Stimulated activated CD8-positive, alpha-beta memory T cell treated with anti-CD3 and anti-CD28 coated beads, Interleukin-15, amount 100 ng/mL, for 48 hours (primary cell): ENCODE measurements at places on chromosomes 13 and 19.

DNA sequence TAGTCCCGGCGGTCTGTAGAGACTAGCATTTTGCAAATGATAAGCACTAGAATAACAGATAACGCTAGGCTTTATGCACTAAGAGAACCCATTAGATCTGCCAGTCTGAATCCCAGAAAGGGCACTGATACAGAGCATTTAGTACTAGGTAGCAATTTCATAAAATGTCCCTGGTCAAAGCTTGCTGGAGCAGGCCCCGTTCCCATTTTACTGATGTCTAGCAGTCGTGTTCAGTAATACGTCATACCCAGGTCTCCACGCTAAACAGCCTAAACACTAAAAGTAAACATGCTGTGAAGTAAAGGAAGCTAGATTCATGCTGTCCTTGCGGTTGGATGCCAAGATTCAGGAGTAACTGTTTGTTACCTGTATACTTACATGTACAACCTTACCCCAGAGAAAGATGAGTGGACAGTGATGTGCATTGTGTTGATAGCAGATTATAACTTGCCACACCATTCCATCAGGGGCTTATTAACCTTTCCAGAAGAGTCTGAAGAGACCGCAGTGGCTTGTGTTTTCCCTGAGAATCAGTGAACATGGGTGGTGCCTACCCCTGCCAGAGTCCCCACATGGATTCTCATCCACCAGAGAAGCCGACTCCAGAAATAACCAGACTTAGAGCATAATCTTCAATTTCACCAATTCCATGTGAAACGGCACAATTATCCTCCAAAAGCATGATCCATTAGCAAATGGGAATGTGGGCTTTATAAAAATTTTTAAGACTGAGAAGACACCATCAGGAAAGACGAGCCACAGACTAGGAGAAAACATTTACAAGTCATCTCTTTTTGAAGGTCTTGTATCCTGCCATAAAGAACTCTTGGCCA, 3.4 kb upstream of the RPS11 start:
- no peak for DNase-seq

GRCh38 chr13:25455146-25455545, 83.4 kb downstream of the ATP8A2 start:
- no peak for DNase-seq

DNA sequence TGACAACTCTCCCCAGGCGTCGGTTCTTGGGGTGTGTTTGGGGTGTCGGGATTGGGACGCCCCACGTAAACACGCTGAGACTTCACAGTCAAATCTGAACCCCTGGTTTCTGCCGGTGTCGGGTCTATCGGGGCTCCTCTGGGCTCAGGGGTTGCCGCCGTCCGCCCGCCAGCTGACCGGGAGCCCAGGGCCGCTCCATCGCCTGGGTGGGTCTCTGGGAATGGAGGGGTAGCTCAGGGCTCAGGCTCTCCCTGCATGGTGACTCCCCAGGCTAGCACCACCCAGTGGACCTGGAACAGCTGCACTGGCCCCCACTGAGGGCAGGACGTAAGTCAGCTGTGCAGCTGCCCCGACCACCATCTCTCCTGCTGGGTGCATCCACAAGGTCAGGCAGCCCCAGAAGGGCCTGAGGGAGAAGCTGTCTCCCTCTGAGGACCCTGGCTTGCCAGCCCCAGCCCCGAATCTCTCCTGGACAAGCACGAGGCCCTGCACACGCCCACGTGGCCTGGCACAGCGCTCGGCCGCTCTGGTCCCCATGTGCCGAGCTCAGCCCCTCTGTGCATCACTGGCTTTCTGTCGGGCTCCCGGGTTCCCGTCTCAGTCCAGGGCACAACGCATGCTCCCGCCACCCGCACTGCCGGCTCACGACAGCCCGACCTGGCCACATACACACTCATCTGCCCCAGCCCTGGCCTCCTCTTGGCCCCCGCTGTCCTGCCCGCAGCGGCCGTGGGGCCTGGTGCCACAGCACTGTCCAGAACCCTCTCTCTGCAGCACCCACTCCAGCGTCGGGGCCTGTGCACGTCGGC, 6.1 kb downstream of the RNF126 start:
- no peak for DNase-seq

DNA sequence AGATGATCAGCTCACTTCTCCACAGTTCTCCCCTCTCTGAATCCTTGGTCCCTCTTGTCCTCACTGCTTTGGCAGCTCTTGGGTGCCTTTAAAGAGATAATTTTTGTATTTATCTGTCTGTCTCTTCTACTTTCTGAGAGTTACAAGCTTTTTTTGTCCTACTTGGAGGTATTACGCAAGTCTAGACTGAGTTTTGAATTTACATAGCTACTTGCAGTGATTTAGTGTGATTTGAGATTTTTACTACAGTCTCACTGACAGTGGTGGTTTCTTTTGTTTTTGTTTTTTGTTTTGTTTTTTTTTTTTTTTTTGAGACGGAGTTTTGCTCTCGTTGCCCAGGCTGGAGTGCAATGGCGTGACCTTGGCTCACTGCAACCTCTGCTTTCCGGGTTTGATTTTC, 22.1 kb downstream of the URI1 start:
- DNase-seq: no peak

DNA sequence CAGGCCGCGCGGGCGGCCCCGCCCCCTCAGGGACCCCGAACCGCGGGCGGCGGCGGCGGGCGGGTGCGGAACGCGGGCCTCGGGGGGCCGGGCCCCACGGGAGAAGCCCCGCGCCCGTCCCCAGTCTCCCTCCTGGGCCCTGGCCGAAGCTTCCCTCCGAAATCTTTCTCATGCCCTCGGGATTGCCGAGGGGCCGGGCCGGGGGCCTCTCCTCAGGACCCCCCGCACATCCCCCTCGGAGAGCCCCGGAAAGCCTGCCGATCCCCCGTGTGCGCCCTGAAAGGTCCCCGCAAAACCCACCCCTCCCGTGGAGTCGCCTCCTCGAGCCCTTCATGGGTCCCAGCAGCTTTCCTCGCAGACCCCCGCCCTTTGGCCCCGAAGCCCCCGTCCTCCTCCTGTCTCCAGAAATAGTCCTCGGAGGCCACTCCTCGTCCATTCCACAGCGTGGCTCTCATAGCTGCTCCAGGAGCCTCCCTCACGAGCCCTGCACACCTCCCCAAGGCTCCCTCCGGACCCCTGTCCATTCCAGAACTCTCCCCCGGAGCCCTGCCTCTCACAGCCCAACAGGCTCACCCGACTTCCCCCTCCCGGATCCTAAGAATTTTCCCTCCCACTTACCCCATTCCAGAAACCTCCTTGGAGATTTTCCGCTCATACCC, 555 bp downstream of the SAMD4B start:
- DNase-seq: no peak

DNA sequence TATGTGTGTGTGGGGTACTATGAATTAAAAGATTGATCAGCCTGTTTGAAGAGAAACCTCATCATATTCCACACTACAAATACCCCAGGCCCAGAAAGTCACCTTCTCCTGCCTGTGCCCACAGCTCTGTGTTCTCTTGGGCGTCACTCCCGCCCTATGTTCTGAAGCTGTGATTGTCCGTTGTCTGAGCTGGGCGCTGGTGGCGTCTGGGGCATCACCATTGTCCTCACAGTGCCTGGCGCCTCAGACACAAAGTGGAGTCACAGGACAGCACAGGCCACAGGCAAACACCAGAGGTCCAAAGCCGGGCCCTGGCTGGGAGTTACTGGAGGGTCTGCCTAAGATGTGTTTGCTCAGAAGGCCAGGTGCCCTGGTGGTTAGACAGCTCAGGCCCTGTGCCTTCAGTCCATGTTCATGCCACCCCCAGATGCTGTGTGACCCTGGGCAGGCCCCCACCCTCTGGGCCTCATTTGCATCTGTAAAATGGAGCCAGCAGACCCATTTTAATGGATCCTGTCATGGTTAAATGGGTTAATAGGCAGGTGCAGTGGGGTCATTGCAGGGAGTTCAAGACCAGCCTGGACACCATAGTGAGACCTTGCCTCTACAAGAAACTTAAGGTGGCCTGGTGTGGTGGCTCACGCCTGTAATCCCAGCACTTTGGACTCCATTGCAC, 34.5 kb downstream of the DNM2 start:
- DNase-seq: no peak

DNA sequence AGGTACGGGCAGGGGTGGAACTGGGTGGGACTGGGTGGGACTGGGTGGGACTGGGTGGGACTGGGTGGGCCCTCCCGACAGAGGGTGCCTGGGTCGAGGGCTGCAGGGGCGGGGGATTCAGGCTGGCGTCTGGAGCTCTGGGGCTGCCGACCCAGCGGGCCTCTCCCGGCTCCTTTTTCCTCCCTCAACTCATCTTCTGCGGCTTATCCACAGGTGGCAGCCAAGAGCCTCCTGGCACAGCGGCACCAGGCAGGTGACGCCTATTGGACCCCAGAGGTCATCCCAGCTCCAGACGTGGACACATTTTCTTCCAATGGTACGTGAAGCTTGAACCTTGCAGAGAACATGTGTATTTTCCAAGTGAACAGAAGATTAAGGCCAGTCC, 533 bp downstream of the ZNF544 start:
- DNase-seq: no peak

GRCh38 chr13:99217461-99218110, 16.9 kb downstream of the UBAC2 start:
- DNase-seq: no peak

- no peak for DNase-seq
Observed at GRCh38 chr13:74771964-74772363, 637.8 kb upstream of the KLF12 start.

DNA sequence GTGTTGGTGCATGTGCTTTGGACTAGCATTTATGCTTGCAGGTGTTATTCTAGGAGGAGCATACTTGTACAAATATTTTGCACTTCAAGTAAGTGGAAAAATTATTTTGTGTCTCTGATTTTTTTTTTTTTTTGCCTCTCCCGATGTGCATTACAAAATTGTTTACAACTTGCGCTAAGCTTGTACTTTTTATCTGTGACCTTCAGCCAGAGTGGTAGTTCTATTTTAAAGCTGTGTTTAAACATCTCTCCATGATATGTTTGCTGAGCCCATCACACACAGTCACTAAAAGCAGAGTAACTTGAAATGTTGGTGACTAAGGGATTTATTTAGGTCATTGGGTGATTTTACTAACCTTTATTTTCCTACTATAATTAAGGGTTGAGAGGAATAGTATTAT, 20.8 kb downstream of the ITM2B start:
- DNase-seq: no peak

DNA sequence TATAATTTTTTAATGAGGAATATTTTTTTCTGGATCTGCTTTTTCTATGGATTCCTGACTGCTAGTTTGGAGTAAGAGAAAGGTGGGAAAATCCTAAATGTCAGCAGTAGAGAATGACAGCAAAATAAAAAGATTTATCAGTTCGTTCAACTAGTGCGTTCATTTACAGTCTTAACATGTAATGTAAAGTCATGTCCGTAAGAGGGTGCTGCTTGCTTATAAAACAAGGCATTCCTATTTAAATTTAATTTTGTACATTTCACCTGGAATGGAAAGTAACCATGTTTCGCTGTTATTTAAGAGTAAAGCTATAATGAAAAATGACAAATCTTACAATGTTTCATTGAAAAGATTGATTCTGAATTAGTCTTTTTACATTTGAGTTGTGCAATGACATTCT, 76.6 kb downstream of the ZMYM2 start:
- no peak for DNase-seq

DNA sequence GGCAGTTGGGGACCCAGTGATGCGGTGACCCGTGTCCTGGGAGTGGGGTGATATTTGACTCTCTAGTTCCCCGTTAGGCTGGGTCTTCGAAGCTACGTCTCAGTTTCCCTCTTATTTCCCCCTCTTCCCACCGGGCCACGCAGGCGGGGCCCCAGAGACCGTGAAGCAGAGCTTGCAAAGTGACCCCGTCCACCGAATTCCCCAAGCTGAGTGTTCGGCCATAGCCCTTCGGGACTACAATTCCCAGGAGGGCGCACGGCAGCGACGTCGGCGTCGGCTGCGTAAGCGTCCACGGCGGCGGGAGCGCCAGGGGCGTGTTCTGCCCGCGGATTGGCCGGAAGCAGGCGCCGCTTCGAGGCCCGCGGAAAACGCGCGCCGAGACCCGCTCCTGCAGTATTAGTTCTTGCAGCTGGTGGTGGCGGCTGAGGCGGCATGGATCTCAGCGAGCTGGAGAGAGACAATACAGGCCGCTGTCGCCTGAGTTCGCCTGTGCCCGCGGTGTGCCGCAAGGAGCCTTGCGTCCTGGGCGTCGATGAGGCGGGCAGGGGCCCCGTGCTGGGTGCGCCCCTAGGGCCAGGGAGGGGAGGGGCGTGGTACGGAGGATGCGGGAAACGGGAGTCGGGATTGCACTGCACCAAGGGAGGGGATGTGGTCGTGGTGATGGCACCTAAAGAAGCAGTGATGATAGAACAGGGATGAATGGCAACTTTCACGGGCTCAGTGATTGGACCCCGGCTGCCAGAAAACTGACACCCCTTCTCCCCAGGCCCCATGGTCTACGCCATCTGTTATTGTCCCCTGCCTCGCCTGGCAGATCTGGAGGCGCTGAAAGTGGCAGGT, at the start of gene RNASEH2A:
RNASEH2A (plus strand) TSS at position 343 of the 840 bp plus-strand sequence; CDS start at position 433, 90 bp downstream.
- DNase-seq: peak; percentile 87

DNA sequence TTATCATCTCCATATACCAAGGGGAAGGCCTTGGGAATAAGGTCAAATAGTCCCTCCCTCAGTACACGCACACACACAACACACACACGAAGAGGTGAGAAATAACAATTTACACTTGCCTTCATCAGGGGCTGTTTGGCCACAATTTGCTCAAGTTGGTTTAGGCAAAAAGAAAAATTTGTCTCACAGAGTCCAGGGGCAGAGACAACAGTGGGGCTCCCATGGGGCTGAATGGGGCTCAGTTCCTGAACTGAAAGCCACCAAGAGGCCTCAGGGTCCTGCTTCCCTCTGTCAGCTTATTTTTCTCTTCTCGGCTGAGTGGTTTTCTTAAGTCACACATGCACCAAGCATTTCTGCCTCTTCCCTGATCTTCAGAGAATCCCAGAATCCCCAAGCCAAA, 35.5 kb downstream of the PCDH8 start:
- DNase-seq: no peak

DNA sequence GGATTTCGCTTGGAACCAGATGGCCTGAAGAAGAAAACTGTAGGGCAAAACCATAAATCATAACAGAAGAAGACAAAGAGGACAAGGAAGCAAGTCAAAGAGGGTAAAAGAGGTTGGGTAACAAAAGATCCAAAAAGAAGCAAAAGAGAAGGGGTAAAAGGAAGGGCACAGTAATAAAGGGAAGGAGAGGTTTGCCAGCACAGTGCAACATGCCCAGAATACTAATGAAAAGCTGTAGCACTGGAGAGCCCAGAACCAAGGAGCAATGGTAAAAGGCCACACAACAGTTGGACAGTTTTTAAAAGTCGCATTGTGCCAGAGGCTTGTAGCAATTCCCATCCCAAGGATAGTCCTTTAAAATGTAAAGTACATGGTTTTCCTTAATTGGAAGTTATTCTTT, 506.6 kb downstream of the PCDH9 start:
- no peak for DNase-seq
